SHP77 (cell line): ENCODE measurements at places on chromosomes 12 and 14.

GRCh38 chr14:67963960-67964812 is 144.6 kb downstream of the RAD51B start:
- no peak for DNase-seq

DNA sequence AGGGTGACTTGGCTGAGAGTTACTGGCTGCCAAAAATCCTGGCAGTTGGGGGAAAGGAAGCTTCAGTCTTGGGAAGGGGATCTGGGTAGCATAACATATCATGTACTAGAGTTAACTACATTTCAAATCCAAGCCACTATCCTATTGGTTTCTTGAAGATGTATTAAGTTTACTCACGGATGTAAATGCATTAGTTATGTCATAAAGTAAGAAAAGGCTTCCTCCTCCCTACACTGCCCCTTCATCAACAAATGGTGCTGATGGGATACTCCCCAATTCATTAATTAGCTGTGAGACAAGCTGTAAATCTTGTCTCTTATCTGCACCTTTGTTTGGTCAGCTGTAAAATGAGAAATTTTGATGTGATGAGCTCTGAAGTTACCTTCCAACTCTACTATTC is 150.1 kb upstream of the SOX5 start:
- DNase-seq, result no peak

DNA sequence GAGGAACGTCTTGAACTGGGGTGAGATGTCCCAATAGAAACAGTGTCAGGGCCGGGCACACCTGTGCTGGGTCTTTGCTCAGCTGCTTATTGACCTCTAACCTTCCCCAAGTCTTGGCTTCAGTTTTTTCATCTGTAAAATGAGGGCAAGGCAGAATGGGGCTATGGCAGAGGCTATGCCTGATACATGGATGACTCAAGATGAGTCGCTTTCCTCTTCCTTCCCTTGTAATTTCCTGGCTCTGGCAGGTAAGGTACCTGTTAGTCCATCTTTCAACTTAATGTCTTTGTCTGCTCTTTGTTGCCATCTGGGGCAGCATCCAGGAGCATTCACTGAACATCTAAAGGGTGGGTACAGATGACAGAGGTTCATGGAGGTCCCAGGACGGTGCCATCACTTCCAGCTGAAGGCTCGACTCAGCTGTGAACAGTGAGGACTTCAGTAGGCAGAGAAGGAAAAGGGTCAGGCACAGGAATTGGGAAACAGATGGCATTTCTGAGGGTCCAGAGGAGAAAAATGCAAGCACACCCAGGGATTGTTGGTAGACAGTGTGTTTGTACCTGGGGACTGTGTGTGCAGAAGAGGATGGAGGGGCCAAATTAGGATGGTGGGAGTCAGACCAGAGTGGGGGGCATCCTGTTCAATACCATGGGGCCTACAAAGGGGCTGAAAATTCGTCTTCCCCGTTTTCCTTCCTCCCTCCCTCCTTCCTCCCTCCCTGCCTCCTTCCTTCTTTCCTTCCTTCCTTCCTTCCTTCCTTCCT is 268.3 kb downstream of the VRK1 start:
- DNase-seq, result no peak

DNA sequence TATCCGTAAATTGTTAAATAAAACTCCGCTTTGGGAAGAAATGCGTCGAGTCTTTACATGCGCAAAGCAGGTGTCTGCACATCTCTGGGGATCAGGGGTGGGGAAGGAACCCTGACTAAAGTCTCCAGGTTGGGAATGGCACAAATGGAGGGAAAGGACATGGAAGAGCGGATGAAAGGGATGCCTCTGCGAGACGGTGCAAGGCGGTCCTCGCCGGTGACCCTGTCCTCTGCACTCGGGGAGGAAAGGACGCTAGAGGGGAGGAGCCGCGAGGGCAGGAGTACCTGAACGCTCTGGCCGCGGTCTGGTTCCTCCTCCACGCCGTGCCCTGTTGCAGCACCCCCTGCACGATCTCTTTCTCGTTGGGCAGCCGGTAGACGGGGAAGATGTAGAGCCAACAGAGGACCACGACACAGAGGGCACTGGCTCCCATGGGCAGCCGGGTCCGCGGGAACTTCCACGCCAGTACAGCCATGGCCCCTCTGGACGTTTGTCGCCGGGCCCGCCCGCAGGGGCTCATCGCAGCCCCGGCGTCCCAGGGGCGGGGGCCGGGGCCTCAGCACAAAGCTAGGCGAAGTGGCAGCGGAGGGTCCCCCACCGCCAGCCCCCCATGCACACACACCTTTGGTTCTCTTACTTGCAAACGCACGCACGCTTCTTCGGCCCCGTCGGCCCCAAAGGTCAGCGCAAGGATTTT is 646 bp downstream of the ST8SIA1 start:
- DNase-seq, result no peak

- no peak for DNase-seq
These were observed 10.9 kb upstream of the KRT77 start for GRCh38 chr12:52713960-52714886.

DNA sequence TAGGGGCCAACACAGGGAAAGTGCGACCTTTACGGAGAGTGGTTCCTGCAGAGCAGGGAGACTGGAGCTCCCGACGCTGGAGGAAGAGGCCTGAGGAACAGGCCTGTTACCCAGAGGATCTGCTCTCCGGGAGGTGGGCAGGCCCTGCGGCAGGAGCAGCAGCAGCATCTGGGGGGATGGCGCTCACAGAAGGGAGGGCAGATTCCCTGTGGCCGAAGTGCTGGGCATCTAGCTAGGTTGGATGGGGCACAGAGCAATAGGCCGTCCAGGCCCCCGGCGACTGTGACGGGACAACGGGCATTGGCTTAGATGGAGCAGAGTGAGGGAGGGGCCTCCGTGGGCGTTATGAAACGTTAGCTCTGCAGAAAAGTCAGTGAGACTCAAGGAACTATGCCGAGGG is 135.6 kb downstream of the PIWIL1 start:
- no peak for DNase-seq

DNA sequence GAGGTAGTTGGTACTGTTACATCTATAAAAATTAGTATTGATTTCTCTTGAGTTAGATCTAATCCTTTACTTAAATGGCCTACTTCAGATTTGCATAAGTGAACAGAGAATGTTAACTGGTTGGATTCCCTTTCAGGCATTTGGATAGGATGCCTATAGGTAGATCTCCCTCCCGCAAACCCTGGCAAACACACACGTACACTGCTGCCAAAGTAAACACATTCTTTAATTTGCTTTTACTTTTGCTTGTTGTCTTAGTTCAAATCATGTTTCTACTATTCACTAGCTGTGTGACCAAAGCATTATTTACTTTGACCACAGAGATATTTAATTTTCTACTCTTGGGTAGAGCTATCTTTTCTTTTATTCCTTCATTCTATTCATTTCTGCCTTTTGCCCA is 936.1 kb upstream of the FBXO33 start:
- peak; percentile 20 for DNase-seq

GRCh38 chr14:54501480-54501879 is 8.2 kb upstream of the CGRRF1 start:
- no peak for DNase-seq

GRCh38 chr12:101793401-101793800 is 37.4 kb downstream of the GNPTAB start:
- no peak for DNase-seq

DNA sequence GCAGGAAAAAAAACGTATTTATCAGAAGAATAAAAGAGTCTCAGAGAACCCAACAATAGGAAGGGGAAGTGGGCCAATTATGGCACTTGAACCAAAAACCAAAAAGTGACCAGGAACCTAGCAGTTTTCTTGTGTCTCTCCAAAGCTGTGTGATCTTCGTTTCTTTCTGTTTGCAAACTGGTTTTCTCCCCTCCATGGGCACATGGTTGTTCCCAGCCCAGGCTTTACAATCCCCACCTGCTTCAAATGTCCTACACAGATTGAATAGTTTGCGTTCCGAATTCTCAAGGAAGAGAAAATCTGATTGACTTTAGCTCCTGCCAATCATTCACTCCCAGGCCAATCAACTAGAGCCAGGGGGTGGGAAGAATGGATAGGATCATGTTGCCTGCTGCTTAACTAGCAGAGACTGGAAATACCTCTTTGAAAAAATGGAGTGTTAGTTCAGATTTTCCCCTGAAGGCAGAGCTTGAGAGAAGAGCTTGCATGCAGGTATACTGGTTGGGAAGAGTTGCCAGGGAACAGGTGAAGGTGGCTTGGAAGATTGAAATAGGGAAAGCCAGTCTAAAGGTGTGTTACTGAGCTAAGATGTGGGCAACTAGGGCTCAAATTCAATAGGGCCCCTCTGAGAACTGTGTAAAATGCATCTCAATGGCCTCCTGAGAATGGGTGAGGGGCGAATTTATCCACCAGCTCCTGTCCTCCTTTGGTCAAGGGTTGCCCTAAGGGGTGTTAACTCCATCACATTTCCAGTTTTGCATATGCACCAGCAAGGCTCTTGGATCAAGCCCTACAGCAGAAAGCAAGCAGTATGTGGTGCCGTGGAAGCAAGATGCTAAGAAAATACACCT is 106.4 kb upstream of the SRRM4 start:
- DNase-seq, result no peak
